ENCODE measurements at places on chromosomes 11 and 22. TPM values are rescaled to one million over a fixed set of nuclear protein-coding genes. Genes with fewer than 3 reads are reported as not detected.

The IGSF9B gene
- 12.4 TPM for total RNA-seq

The MMP27 gene
- total RNA-seq = not detected

The APOA4 gene
- not detected for total RNA-seq

The SLC6A5 gene
- total RNA-seq = not detected

The OR6A2 gene
- 0.22 TPM for total RNA-seq

The BET1L gene
- total RNA-seq = 49.1 TPM

The HBB gene
- total RNA-seq = not detected

GRCh38 chr11:58776891-58777710, 45.4 kb upstream of the GLYAT start:
- DNase-seq = no peak

- no peak for DNase-seq
These were observed 64.0 kb upstream of the SLC6A5 start for GRCh38 chr11:20535271-20535881.

DNA sequence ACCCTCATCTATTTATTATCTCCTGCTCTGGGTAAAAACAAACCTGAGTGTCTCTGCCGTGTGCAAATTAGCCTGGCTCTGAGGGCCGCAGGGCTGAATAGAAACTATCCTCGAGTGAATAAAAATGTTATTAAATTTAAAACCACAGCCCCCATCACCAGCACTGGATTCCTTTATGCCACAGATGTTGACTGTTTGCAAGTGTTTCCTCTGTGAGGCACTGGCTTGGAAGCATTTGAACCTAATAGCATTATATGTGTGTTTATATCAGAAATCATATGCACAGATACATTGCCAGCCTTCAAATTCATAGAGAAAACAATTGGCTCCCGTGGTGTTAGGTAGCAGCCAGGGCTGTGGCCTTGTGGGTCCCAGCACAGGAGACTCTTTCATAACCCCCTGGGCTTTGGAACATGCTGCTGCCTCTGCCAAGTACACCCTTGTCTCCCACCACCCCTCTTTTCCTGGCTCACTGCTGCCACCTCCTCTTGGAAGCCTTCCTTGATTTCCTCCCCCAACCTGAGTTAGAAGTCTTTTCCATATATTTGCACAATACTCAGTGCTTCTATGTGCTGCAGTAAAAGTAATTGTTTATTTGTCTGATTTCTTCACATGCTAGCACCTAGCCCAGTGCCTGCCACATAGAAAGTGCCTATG, 294.4 kb downstream of the DDX10 start:
- no peak for DNase-seq

- DNase-seq = no peak
These were observed 23.2 kb downstream of the IFITM10 start for GRCh38 chr11:1727096-1727690.

DNA sequence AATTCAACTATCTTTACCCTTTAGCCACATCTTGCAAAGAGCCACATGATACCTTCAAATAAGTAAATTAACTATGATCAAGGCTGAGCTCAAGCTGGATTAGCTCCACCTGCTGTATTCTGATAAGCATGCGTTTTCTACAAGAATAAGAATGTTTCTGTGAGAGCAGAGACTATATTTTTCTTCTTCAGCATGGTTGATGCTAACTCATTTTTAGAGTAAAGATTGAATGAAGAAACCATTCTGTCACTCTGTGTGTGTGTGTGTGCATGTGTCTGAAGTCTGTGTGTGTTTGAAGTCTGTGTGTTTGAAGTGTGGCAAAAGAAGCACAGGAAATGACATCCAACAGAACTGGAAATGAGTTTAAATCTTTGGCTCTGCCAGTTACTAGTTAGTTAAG, 12.0 kb upstream of the LAYN start:
- DNase-seq = no peak

- no peak for DNase-seq
These were observed 321.3 kb downstream of the BLID start for GRCh38 chr11:121794671-121795141.

GRCh38 chr11:133678191-133678590, 145.9 kb upstream of the OPCML start:
- no peak for DNase-seq

DNA sequence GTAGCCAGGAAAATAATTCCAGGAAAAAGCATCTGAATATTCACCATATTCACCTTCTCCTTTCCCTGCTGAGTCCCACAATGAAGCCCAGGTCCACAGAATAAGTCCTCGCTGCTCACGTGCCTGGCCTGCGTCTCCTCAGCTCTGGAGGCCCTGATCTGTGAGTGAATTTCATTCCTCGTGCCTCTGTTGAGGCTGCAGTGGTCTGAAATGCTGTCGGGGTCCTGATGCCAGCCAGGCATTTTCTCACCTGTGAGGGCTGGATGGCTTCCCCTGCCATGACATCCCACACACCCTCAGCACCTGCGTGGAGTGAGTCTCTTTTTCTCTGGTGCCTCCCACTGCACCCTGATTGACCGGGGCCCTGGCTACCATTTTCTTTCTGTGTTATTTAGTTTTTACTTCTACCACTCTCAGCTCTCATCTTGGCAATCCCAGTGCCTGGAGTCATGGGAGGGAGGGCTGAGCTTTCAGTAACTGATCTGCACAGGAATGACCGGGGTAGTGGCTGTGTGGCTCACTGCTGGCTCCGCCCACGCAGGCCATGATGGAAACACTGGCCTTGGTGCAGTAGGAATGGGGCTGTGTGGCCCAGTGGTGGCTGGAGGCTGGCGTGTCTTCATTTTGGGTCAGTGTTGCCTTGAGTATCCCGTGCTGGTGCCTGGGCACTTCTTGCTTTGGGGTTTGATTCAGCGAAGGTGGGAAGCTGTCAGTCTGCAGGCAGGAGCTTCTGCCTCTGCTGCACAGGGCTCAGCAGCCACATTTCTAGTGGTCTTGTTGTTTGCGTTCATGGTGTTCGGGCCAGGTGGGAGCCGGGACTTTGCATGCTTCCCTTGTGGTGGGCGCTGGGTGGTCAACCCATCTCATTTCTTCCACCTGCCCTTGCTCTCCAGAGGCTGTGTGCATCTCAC, 807.2 kb downstream of the TBC1D22A start:
- DNase-seq = no peak

DNA sequence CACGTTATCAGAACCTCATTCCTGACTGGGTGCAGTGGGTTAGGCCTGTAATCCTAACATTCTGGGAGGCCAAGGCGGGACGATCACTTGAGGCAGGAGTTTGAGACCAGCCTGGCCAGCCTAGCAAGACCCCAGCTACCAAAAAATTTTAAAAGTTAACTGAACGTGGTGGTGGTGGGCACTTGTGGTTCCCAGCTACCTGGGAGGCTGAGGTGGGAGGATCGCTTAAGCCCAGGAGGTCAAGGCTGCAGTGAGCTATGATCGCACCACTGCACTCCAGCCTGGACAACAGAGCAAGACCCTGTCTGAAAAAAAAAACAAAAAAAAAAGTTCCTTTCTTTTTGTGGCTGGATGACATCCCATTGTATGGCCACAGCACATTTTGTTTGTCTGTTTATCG, 67.7 kb upstream of the PPP6R3 start:
- DNase-seq = no peak

DNA sequence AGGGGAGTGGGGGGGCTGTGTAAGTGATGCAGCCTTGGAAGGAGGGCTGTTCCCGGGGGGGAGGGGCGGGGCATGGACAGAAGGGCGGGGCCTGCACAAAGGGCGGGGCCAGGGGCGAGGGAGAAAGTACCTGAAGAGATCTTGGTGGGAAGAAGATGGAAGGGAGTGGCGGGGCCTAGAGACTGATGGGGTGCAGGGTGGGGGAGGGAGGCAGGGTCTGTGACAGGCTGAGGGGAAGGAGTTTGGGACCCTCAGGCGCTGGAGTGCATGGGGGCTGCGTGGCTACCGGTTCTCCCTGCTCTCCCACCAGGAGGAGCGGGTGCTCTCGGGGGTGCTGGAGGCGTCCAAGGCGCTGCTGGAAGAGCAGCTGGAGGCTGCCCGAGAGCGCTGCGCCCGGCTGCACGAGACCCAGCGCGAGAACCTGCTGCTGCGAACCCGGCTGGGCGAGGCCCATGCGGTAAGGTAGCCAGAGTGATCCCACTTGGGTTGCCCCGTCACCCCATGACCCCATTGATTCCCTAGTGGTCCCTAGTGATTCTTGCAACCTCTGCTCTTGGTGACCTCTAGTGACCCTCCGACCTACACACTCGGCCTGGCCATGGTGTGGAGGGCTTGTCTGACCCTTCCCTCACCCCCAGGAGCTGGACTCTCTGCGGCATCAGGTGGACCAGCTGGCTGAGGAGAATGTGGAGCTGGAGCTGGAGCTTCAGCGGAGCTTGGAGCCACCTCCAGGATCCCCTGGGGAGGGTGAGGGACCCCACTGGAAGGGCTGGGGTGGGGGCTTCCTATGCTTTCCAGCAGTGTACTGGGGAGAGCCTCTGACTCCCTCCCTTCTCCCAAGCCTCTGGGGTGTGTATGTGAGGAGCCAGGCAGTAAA, 3.1 kb downstream of the CCDC88B start:
- DNase-seq = no peak

DNA sequence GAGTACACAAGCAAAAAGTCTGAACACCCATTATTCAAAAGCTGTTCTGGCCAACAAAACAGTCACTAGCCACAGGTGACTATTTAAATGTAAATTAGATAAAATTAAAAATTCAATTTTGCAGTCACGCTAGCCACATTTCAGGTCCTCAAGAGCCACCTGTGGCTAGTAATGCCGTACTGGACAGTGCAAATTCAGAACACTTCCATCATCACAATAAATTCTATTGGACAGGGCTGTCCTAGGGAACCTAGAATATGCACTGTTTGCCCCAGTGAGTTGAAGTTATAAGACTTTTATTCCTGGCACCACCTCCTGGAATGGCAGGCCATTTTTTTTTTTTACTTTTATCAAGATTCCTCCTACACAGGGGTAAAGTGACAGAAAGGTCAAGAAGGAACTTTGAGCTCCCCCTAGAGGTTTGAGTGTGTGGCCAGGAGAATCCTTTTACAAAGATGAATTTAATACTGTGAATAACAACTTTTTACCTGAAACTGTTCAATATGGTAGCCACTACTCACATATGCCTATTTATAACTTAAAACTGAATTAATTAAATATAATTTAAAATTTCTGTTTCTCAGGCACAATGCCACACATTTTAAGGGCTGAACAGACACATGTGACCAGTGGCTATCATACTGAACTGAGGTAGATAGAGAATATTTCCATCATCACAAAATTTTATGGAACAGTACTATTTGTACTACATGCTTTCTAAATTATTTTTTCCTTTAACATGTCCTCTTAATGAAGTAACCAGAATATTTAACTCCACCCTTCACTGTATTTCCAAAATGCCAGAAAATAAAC, 6.5 kb downstream of the MSANTD2 start:
- DNase-seq = peak; percentile 43

DNA sequence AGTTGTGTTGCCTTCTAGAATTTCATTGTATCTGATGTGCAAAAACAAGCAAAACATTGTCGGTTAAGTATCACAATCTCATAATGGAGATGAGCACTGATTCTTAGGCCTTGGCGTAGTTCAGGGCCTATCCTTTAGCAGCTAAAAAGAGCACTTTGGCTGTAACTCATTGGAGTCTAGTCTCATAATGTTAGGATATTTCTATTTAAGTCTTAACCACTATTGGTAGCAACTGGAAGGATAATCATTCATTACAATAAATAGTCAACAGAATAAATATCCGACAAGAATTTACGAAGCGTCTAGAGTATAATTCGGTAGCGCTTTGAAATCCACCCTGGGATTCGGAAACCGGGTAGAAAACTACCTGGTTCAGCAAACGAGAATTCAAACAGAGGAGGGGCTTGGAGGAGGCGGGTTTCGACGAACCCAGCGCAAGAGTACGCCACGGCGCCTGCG, 461 bp upstream of the EED start:
- peak; percentile 86 for DNase-seq

DNA sequence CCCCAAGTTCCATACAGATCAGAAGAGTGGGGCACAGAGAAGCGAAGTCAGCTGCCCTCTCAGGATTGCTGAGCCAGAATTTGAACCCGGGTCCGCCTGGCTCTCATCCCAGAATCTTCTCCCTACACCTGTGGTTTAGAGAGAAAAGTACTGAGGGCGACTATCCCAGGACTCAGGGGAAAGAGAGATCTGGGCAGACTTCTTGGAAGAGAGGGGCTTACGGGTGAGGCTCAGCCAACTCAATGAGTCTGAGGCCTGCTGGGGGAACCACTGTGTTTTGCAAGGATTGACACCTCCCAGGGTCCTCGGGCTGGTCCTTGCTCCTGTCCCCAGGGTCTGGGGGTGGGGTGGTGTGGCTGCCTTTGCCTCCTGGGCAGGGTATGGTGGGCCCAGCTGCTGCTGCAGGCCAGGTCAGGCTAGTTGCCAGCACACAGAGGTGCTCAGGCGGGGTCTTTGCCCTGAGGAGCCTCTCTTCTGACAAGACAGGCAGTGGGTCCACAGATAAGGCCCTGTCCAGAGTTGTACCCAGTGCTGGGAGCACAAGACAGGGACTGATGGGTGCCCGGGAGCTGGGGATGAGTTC, 1.2 kb downstream of the CAPN5 start:
- DNase-seq = no peak

GRCh38 chr11:123056835-123057491, 5.0 kb downstream of the HSPA8 start:
- DNase-seq = no peak

GRCh38 chr11:132782102-132782501, 750.2 kb downstream of the OPCML start:
- no peak for DNase-seq

DNA sequence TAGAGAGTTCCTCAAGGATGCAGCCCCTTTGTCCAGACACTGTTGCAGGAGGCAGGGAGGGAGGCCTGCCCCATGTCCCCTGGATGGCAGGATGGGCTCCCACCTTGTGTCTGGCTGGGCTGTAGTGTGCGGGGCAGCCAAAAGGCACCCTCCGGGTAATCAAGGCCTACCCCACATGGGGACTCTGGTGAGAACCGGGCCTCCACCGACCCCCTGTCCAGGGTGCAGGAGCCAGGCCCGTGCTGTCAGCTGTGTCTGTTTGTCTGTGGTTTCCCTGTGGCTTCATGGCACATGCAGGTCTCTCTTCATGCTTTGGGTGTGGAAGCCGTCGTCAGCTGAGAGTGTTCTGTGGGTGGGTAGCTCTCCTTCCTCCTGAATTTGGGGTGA, 1240.9 kb downstream of the BRD1 start:
- DNase-seq = no peak

DNA sequence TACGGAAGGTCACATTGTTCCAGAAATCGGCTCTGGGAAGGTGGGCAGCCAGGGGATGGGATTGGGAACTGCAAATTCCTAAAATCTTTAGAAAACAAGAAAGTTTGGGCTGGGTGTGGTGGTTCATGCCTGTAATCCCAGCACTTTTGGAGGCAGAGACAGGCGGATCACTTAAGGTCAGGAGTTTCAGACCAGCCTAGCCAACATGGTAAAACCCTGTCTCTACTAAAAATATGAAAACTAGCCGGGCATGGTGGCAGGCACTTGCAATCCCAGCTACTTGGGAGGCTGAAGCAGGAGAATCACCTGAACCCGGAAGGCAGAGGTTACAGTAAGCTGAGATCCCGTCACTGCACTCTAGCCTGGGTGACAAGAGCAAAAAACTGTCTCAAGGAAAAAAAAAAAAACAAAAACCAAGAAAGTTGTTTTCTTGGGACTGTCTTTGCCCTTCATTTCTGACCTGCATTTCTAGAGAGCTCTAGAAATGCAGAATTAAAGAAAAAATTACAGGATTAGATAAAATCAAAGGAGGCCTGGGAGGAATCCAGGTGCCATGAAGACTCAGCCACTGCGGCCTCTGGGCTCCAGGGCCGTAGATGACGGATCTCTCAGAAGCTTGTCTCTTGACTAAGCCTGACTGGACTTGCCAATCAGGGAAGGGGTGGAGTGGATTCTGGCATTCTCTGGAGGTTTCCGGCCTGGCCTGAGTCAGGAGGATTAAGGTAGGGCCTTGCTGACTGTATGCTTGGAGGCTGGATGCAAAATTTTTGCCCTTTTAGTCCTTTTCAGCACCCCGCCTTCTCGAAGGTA, 5.3 kb upstream of the MALAT1 start:
- peak; percentile 94 for DNase-seq

Measured in HCT116 (cell line).